ENCODE measurements at places on chromosomes 1 and 21.
A peak's percentile ranks its signal among the peaks of the same experiment; 100 is the strongest.

- DNase-seq = no peak
These were observed 52.4 kb downstream of the SLC45A1 start for GRCh38 chr1:8370046-8370881.

GRCh38 chr1:116699605-116700004 lies 32.1 kb upstream of the IGSF3 start:
- no peak for DNase-seq

DNA sequence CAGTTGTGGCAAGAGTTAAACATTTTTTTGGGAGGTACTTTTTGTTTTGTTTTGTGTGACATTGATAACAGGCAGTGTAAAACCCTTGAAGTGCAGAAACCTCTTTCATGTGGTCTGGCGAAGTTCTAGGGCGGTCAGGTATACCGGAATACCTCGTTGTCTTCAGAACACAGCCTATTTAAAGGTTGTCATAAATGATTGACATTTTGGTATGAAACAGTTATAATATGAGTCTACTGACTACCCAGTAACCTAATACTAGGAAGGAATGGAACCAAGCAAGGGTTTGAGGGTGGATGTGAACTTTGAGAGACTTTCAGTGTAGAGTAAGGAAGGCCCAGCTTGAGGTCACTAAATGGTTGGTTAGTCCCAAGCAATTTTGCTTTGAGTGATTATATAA lies 40.5 kb downstream of the PATJ start:
- DNase-seq = peak; percentile 19

DNA sequence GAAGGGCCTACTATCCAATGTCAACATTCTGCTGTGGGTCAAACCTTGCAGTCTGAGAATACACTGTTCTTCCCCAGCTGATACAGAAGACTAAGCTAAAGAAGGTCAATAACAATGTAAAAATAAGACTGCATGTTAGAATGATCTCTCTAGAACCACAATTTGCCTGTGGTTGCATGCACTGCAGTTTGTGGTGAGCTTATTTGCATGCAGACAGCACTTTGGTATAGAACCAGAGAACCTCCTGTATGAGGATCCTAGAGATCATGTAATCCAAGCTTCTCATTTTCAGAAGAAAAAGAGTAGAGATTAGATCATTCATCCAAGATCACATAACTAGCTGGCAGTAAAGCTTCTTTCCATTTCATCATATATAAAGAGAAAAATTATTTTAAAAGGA lies 15.8 kb downstream of the SYNJ1 start:
- DNase-seq = no peak

GRCh38 chr1:112692681-112693080 lies 14.2 kb downstream of the RHOC start:
- no peak for DNase-seq

DNA sequence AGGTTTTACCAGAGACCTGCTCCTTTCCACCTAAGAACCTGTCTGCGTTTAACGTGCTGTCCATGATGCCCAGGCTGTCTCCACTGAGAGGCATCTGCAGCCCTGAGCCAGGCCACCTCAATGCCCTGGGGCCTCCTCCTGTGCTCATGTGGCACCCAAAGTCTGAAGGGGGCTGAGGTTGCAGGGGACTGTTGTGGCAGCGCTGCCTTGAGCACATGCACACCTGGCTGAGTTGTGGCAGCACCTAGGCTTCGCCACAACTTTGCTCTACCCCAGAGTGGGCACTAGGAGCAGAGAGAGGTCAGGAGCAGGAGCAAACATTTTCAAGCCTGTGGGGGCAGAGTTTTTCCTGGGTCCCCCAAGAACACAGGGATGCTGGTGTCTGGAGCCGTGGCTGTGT lies 1527.1 kb downstream of the PLA2G4A start:
- no peak for DNase-seq

GRCh38 chr1:164562947-164563520 lies 4.0 kb downstream of the PBX1 start:
- no peak for DNase-seq

GRCh38 chr1:32094746-32095521 lies 12.9 kb upstream of the KPNA6 start:
- no peak for DNase-seq

GRCh38 chr1:42593486-42594100 lies 64.6 kb upstream of the PPIH start:
- DNase-seq = no peak

DNA sequence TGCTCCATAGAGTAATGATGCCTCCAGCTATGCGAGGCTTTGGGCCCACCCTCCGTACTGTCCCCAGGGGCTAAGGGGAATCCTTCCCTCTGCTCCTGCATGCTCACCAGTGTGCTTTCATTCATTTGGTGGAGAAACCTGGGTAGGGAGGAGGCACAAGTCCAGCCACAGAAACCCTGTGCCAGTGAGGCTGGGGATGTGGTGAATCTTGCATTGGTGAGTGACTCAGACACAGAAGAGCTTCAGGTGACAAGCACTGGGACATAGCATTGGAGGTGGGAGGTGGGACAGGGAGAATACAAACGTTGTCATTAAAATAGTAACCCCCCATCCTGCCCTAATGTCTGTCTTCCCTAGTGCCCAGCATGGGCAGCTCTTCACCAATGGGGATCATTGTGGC lies 5.2 kb downstream of the FCGR2A start:
- no peak for DNase-seq

GRCh38 chr1:247442164-247442563 lies 15.7 kb downstream of the OR2B11 start:
- no peak for DNase-seq

DNA sequence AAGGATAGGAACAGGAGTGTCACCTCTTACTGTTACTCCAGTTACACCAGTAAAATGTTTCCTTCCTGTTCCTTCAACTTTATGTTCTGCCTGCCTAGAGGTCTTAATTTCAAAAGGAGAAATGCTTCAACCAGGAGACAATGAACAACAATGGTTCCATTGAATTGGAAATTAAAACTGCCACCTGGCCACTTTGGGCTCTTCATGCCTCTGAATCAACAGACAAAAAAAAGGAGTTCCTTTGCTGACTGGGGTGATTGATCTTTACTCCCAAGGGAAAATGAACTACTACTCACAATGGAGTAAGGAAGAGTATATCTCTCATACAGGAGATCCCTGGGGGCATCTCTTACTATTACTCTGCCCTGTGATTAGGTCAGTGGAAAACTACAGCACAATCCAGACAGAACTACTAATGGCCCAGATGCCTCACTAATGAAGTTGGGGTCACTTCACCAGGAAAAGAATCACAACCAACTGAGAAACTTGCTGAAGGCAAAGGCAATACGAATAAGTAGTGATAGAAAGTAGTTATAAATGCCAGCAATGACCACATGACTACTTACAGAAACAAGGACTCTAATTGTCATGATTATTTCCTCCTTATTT lies 76.6 kb upstream of the PRDX6 start:
- DNase-seq = no peak

- no peak for DNase-seq
These were observed 24.7 kb downstream of the CASZ1 start for GRCh38 chr1:10771789-10772188.

DNA sequence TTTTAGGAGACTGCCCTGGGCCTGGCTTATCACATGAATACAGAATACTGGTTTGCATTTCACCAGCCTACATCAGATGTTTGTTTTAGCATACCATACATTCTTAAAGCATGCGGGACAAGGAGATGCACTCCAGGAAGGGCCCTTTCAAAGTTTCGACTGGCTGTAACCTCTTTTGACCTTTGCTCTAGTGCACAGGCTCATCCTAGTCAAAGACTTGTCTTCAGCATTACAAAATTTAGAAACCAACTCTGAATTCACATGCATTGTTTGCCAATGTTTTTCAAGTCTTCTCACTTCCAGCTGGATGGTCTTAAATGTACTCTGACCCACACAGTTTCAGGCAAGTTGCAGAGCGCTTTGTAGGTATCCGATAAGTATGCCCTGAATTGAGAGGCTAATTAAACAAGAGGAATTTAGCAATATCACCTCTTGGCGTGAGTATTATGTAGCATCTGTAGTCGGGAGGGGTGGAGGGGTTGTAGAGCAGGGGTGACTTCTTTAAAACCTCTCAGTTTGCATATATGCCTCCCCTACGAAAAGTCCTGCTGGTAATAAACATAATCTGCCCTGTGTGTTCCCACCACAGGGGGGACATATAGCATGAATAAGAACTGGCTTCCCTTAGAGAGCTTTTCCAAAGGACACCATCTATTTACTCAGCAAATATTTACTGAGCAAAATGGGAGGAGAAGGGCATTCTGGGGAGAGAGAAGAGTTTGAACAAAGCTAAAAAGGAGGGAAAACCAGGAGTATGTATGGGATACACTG lies 24.4 kb upstream of the AHCYL1 start:
- no peak for DNase-seq

GRCh38 chr21:29725025-29725736 lies 214.6 kb downstream of the GRIK1 start:
- DNase-seq = no peak

Measured in activated CD4-positive, alpha-beta T cell treated with anti-CD3 and anti-CD28 coated beads, Interleukin-2, amount 50 U/mL, for 4 hours (primary cell).